ENCODE measurements at places on chromosomes 2 and 18. TPM values are rescaled to one million over a fixed set of nuclear protein-coding genes. Genes with fewer than 3 reads are reported as not detected.

- no peak for DNase-seq
These were observed 42.7 kb upstream of the ACTR3 start for GRCh38 chr2:113847144-113847543.

DNA sequence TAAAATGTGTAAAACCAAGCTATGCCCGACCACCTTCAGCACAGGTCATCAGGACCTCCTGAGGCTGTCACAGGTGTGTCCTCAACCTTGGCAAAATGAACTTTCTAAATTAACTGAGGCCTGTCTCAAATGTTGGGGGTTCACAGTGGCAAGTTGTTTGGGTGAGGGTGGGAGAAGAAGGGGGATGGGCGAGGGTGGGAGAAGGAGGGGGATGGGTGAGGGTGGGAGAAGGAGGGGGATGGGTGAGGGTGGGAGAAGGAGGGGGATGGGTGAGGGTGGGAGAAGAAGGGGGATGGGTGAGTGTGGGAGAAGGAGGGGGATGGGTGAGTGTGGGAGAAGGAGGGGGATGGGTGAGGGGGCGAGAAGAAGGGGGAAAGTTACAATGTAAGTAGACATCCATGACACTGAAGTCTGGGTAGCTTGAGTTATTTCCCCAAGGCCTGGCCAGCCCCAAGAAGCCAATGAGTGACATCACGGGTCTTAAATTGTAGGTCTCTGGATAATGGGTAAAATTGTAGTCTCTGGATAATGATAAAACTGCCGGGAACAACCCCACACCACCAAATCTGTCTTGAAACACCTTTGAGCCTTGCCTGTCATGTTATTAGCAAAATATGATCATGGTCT is 56.3 kb downstream of the TIMM21 start:
- peak; percentile 56 for DNase-seq

DNA sequence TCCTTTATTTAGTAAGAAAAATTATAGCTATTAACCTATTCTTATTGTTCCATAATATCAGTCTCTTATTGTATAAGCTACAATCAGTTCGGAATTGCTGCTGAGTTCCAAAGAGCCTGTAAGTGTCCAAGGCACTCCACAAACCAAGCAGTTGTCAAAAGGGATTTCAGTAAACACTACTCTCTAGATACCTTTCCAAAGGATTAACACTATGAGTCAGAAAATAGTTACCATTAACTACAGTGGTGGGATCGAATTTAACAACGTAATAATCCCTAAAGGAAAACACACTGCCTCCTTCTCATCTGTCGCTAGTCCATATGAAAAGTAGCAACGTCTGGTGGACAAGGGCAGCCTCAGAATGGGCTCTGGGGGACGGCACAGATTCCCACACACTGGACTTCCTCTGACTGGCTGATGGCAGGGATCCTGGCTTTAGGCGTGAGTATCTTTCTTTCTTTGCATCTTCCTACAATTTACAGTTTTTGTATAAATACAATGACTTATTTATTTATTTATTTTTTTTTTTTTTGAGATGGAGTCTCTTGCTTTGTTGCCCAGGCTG is 8.8 kb downstream of the TGFBRAP1 start:
- DNase-seq = no peak

DNA sequence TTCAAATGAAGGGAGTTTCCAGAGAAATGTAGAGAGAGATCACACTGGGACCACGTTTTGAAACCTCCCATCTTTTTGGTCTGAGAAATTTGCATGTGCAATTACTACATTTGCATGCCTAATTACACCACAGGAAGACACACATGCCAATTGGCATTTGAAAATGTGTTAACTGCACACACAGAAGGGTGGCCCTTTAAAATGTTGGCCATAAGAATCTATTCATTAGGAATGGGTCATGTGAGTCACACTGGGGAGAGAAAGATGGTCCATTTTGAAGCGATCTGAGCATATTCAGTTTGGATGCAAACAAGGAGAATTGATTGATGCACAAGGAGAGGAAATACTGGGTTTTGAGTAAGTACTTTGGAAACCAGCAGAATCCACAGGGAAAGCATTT is 1407.1 kb upstream of the ACVR2A start:
- DNase-seq = no peak

DNA sequence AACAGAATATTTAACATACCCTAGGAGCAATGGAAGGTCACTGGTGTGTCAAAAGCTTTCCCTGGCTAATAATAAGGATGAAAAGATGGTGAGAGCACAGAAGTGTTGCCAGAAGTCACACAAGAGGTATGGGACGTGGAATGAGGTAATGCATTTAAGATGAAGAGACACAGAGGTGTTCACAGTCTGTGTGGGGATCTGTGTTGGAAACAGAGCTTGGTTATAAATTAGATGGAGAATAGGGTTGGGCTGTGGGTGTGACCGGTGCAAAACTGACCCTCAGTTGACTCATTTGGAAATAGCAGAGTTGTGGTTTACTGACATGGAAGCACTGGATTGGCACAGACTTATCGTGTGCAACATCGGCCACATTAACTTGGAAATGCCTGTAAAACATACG is 372.5 kb downstream of the SATB2 start:
- DNase-seq = no peak

DNA sequence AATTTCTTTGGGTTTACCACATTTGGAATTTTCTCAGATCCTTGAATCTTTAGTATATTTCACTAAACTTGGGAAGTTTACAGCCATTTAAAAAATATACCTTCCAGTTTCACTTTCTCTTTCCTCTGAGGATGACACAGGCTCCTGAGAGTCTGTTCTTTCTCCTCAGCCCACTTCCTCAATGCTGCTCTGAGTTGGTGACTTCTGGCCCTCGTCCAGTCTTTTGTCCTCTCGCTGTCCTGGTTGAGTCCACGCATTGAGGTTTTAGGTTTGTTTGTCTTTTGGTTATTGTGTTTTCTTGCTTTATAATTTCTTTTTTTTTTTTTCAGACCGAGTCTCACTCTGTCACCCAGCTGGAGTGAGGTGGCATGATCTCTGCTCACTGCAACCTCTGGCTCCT is 40.7 kb upstream of the GALR1 start:
- DNase-seq = no peak

DNA sequence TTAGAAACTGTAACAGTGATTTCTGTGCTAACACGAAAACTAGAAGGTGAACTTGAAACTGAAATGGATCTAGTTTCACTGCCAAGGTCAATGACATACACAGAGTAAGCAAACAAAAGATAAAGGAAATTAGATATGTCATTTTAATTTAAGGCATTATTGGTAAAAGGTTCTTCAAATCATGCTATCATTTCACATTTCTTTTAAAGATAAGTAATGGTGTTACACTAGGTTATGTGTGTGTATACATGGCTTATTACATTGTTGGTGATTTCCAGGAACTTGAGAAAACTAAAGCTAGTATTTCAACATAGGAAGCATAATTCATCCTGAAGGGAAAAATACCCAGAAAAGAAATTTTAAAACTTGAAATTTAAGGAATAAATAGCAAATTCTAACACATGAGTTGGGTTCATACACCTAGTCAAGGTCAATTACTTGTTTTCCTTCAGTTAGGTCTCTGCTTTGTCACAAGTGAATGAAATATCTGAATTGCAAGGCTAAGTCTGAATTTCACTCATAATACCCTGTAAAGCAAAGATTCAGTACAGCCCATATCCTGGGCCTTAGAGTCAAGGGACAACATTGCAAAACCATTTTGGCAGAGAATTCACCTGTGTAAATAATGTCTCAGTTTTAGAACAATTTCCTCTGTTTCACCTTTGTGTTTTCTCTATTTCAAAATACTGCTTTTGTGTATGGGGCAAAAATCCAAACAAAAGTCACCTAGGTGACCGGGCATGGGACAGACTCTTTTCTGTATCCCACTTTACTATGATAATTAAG is 141.6 kb downstream of the SRBD1 start:
- no peak for DNase-seq

DNA sequence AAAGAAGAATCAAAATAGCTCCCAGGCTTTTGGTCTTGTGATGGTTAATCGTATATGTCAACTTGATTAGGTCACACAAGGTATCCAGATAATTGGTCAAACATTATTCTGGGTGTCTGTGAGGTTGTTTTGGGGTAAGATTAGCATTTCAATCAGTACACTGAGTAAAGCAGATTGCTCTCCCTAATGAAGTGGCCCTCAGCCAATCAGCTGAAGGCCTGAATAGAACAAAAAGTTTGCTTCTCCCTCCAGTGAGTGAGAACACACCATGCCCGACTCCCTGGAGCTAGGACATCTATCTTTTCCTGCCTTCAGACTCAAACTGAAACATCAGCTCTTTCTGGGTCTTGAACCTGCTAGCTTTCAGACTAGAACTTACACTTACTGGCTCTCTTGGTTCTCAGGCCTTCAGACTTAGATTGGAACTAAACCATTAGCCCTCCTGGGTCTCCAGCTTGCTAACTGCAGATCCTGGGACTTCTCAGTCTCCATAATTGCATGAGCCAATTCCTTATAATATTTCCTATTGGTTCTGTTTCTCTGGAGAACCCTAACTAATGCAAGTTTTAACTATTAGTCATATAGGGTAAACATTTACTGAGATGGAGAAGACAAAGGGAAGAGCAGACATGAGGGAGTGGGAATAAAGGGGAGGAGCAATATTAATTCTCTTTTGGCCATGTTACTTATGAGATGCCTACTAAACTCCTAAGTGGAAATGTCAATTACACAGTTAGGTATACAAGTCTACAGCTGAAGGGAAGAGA is 25.5 kb downstream of the LNPK start:
- no peak for DNase-seq

DNA sequence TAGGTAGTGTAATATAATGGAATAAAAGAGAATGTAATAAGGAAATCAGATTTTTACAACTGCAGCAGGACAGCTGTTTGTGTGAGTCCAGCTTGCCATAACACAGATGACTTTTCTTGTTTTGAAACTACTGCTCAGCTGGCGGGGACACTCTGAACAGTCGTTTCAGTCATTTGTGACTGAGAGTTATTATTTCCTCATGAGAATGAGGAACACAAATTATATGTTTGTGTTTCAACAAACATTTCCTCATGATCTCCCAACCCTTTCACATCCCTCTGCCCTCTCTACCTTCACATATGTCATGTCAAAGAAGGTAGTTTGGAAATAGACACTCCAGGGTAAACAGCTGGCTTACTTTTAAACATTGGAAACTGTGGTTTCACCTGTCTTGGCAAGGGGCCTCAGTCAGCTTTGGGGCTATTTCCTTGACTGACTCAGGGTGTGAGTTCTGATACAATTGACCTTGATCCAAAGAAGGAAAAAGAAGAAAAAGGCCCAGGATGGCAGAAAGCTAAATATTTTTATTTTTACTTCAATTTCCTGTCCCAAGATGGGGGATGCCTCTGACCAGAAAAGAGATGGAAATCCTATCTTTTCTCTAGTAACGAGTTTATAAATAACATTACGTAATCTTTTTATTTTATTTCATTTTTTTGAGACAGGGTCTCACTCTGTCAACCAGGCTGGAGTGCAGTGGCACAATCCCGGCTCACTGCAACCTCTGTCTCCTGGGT is 593 bp downstream of the SP140L start:
- no peak for DNase-seq

Gene LYPD1
- total RNA-seq = 0.36 TPM

Gene VWC2L
- total RNA-seq = not detected

Gene KHK
- total RNA-seq = 2.6 TPM

Gene STK16
- 32.9 TPM for total RNA-seq

All from ureter (tissue), 1 donor.